ENCODE measurements at places on chromosomes 16 and 17.

DNA sequence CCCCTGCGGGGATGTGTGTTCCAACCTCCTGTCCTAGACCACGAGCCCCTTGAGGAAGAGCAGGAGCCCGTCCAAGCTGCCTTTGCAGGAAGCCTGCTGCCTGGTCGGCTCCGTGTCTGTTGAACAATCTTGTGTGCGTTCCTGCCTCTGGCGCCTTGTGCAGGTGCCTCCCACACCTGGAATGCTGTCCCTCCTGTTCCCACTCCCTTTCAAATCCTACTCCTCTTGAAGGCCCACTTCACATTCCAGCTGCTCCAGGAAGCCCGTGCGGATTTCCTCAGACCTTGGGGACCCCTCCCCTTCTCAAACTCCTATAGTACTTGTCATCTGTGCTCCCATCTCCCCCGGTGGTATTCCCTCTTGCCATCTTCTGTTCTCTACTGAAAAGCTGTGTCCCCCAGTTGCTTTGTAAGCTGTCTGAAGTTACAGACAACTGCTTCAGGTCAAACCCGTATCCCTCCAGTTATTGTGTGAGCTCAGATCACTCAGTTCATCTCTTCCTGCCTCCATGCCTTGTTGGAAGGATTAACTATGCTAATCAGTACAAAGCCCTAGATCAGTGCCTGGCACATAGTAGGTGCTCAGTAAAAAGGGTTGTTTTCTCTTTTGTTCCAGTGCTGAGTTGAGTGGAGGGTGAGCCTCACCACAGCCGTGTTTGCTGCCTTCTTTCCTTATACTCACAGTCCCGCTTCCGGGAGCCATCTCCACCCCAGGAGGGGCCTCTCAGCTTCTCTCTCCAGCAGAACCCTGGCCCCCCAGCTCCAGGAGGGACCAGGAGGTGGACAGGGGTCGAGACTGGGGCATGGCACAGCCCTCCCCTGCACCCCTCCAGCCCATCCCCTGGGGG lies 241.8 kb upstream of the CIBAR2 start:
- no peak for DNase-seq

- no peak for DNase-seq
Observed at GRCh38 chr17:35018814-35019213, 38.5 kb downstream of the LIG3 start.

DNA sequence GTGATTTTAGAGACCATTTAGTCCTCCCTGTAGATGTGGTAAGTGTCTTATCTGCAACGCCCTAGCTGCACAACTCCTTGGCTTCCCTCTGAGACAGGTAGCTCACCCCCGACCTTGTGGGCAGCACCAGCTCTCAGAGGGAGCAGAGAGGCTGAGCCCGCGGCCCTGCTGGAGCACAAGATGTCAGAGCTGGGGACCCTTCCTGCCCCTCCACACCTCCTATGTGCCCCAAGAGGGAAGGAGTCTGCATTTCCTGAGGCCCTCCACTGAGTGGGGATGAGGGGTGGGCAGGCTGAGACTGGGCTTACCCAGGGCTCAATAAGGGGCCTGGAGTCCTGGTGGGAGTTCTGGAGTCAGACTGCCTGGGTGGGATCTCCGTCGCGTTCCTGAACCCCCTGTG lies 12.2 kb upstream of the ADGRG1 start:
- no peak for DNase-seq

- no peak for DNase-seq
Observed at GRCh38 chr16:65392806-65393565, 271.1 kb upstream of the CDH11 start.

GRCh38 chr17:57365420-57365819 lies 109.1 kb downstream of the MSI2 start:
- no peak for DNase-seq

DNA sequence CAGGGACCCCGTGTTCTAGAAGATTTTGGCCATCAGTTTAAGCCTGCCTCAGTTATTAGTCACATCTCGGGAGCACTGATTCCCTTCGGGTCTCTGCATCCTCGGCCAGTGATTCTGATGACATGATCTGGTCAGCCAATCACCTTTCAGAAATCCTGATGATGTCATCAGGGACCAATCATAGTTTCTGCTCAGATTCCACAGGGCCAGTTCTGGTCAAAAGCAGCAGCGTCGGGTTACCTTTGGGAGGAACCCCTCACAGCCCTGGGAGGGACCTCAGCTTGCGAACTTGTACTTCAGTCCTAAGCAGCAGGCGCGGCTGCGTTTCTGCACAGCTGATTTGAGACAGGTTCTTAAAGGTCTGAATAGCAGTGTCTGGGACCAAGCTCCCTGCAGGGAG lies 13.9 kb downstream of the KDM8 start:
- no peak for DNase-seq

DNA sequence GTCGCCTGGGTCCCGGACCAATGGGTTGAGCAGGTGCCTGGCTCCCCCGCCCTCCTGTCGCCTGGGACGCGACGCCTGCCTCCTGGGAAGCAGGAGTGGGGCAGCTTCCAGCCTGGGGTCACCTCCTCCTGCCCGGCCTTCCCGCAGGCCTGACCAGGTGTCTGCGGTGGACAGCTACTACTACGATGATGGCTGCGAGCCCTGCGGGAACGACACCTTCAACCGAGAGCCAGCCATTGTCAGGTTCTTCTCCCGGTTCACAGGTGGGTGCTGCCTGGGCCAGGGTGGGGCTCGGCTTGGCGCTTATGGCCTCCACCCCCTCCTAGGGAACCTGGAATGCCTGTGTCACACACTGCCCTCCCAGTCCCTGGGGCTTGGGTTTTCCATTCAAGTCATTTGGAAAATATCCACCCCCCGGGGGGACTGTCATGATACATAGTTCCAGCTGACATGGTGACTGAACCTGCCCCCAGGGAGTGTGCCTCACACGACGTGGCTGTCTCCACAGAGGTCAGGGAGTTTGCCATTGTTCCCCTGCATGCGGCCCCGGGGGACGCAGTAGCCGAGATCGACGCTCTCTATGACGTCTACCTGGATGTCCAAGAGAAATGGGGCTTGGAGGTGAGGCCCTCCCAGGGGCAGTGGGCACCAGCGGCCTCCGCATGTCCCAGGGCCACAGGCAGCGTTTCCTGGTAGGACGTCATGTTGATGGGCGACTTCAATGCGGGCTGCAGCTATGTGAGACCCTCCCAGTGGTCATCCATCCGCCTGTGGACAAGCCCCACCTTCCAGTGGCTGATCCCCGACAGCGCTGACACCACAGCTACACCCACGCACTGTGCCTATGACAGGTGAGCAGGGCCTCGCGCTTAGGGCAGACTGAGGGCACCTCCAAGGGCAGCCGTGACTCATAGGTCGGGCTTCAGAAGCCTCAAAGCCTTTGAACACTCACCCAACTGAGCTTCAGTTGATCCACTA lies 2.3 kb downstream of the DNASE1 start:
- DNase-seq, result no peak

GRCh38 chr17:28947639-28948038 lies 3.7 kb downstream of the PHF12 start:
- no peak for DNase-seq

DNA sequence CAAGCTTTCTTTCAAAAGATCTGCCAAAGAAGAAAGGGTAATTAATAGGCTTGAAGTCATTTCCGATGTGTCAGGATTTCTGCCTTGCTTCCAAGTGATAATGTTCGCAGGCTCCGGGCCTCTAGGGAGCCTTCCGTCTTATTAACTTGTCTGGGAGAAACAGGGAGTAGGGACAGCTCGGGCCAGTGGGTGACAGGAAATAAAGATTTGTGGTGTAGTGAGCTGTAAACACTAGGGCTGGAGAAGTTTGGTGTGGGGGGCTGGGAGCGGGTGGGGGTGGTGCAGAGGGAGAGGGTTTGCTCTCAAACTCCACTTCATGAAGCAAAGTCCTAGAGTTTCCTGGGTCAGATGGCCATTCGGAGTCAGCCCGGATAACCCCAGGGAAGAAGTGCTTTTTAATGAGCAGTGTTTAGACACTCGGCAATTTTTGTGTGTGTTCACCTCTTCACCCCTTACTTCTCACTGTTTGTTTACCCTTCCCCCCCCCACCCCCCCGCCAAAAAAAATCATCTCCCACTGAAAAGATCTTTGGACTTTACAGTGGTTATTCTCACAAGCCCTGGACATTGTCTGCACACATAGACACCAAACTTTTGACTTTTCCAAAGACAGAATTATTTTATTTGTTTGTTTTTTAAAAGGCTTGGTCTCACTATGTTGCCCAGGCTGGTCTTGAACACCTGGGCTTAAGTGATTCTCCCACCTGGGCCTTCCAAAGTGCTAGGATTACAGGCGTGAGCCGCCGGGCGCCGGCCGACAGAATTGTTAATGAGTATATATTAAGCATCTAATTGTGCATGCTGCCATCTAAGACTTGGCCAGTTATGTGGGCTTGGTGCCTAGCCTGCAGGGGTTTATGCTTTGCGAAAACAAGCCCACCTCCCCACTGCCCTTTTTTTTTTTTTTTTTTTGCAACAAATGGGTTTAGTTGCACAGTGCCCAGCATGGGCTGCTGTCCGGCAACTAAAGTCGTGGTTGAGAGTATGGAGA lies 196.4 kb downstream of the CCDC182 start:
- DNase-seq, result no peak

GRCh38 chr17:78769196-78769773 lies 12.8 kb downstream of the CYTH1 start:
- DNase-seq, result no peak

GRCh38 chr16:306911-307370 lies 24.0 kb downstream of the PDIA2 start:
- no peak for DNase-seq

DNA sequence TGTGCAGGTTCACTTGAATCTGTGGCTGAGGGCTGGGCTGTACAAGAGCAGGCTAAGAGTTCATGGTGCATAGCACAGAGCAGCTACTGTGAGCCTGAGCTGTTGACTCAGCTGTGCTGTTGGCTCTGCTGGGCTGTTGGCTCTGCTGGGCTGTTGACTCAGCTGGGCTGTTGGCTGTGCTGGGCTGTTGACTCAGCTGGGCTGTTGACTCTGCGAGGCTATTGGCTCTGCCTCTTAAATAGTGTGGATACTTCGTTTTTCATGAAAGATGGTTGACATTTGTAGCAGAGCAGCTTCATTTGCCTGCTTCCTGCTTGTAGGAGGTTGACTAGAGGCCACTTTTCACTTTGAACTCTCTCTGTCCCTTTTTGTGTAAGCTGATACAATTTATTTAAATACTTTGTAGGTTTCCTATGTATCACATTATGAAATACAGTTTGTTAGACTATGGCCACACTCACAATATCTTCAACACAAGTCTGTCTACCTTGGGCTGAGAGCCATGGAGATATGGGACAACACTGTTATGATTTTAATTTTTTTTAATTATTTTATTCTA lies 40.3 kb upstream of the CCNF start:
- no peak for DNase-seq

- DNase-seq, result no peak
Observed at GRCh38 chr17:57259306-57259705, 3.0 kb downstream of the MSI2 start.

DNA sequence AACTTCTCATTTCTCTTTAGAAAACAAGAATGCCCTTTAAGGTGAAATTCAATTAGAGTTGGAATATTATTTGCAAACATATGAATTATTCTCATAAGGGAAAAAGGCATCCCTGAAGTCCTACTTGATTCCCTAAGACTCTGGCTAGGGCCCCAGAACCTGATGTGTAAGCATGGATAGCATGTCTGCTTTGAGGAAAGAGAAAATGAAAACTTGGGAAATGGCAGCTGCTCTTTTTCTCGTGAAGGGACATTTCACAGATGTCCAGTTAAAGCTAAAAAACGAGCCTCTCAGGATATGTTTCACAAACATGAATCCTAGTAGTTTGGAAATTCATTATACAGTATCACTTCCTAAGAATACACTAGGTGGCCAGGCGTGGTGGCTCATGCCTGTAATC lies 112.3 kb upstream of the CLEC3A start:
- no peak for DNase-seq

GRCh38 chr17:11515901-11516300 lies 82.4 kb upstream of the DNAH9 start:
- no peak for DNase-seq

GRCh38 chr16:1779741-1780676 lies 2.4 kb downstream of the SPSB3 start:
- DNase-seq, result no peak

GRCh38 chr17:38507436-38507835 lies 79.2 kb downstream of the ARHGAP23 start:
- no peak for DNase-seq

DNA sequence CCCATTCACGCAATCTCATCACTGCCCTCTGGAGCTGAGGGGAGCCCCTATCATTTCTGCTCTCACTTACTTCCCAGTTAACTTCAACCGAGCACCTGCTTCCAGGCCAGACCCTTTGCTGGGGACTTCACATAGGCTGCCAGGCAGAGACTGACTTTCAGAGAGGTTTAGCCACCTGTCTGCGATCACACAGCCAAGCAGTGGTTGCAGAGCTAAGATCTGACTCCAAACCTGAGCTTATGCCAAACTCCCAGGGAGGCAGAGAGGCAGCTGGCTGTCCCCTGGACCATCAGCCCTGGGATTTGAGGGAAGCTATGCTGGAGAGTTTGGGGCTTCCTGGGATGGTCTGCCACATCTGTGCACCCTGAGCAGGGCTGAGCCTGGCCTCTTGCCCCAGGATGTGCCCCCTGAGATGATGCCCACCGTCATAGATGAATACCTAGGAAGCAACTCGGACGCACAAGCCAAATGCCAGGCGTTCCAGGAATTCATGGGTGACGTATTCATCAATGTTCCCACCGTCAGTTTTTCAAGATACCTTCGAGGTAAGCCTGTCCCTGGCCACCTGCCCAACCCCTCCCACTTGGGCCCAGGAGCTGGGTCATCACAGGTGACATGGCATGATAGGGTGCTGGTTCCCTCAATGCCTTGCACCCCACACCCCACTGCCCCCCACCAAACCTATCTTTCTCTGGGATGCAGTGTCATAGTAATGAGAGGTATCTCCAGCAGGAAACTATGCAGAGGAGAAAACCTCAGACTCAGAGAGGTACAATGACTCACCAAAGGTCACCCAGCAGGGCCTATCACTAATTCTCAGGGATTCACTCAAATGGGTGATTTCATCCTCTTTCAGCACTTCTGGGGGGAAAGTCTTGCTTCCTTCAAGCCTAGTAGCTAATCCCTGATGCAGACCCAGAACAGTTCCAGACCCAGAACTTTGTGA lies 10.0 kb downstream of the CES3 start:
- no peak for DNase-seq

- DNase-seq, result no peak
Observed at GRCh38 chr16:27730661-27731210, 180.8 kb downstream of the KATNIP start.

- no peak for DNase-seq
Observed at GRCh38 chr17:79546386-79546785, 64.5 kb downstream of the RBFOX3 start.

DNA sequence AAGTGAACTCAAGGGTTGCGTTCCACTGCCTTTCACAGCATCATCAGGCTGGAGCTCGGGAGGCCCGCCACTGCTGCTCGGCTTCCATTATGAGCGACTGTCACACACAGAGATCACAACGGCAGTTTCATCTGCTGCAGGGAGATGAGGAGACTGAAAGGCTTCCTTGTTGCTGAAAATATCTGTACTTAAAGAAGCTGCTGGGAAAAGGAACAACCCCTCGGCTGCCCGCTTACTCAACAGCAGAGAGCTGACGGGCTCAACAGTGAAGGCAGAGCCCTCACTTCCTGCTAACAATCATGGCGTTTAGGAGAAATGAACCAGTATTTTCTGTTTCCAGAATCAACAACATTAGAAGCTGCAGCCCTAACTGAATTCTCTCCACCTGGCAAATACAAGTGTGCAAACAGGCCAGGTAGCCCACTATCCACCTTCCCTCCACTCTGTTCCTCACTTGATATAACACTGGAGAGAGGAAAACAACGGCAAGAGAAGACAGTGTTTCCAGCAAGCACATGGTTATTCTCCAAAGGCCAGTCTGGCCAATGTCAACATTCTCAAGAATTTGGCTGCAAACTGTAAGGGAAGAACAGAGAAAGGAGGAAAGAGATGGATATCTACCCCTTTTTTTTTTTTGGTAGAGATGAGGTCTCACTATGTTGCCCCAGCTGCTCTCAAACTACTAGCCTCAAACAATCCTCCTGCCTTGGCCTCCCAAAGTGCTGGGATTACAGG lies 33.7 kb downstream of the MBTPS1 start:
- no peak for DNase-seq

All from mesenteric fat pad (tissue), 1 donor.